ENCODE measurements at places on chromosomes 5 and 9. TPM values are rescaled to one million over a fixed set of nuclear protein-coding genes. Genes with fewer than 3 reads are reported as not detected.

ACOT12 gene
- not detected for total RNA-seq

TCF7 gene
- 2.2 TPM for total RNA-seq

UIMC1 gene
- 55.0 TPM for total RNA-seq

COL15A1 gene
- 49.4 TPM for total RNA-seq

LRRC26 gene
- not detected for total RNA-seq

SRA1 gene
- 31.8 TPM for total RNA-seq

PCDHGA5 gene
- total RNA-seq: 9.7 TPM

TPPP gene
- 7.3 TPM for total RNA-seq

ANKH gene
- 233 TPM for total RNA-seq

MYMK gene
- total RNA-seq: not detected

PCDHB12 gene
- total RNA-seq: 1.1 TPM

PCDHA1 gene
- 0.08 TPM for total RNA-seq

RANBP17 gene
- total RNA-seq: 9.9 TPM
